ENCODE measurements at places on chromosomes 3 and 15. TPM values are rescaled to one million over a fixed set of nuclear protein-coding genes. Genes with fewer than 3 reads are reported as not detected.
A peak's percentile ranks its signal among the peaks of the same experiment; 100 is the strongest.

NOX5 gene
- 0.92 TPM for total RNA-seq

IL16 gene
- total RNA-seq = 11.1 TPM

ACKR2 gene
- total RNA-seq = 10.0 TPM

SLC22A14 gene
- total RNA-seq = not detected

CCDC191 gene
- total RNA-seq = 3.4 TPM

SLC28A1 gene
- 0.41 TPM for total RNA-seq

NR2E3 gene
- total RNA-seq = 0.92 TPM

IVD gene
- total RNA-seq = 43.6 TPM

CHL1 gene
- 7.5 TPM for total RNA-seq

EHD4 gene
- total RNA-seq = 48.1 TPM

ST8SIA2 gene
- total RNA-seq = not detected

DNA sequence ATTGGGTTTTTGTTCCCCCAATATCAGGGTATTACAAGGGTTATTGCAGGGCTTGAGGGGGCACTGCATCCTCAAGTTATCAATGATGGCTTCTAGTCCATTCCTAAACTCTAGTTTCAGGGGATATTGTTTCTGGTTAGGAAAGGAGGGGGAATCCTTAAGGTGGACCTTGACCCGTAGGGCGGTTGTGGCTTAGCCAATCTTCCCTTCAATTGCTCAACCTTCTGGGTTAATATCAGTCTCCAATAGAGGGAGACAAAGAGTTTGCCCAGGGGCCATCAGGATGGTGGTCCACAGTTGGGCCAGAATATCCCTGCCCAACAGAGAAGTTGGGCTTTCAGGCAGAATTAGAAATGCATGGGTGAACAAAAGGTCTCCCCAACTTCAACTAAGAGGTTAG is 214.9 kb downstream of the BCHE start:
- no peak overlapping the region for H3K27ac ChIP-seq
- no peak overlapping the region for H3K4me3 ChIP-seq
- no peaks in the 10 kb centered on the region for H3K27me3 ChIP-seq
- no peaks in the 10 kb centered on the region for H3K36me3 ChIP-seq
- no peaks in the 10 kb centered on the region for H3K4me1 ChIP-seq

DNA sequence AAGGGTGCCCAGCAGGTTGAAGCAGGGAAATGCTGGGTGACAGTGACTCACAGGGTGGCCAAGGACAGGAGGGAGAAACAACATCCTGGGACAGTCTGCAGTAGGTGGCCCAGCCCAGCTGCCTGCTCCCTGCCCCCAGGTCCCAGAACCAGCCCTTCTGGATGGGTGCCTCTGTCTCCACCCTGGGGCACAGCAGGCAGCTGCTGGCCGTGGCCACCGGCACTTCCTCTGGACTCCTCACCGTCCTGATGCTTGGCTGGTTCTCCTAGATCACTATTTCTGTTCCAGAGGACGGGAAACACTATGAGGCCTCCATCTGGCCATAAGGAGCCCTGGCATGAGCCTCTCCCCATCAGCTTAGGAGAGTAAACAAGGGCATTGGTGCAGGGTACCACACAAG is 258.9 kb downstream of the XXYLT1 start:
- H3K4me3 ChIP-seq = no peak overlapping the region
- no peaks in the 10 kb centered on the region for H3K4me1 ChIP-seq

- H3K4me3 ChIP-seq = no peak overlapping the region
- DNase-seq = no peak
- no peak overlapping the region for H3K27ac ChIP-seq
- no peaks in the 10 kb centered on the region for H3K27me3 ChIP-seq
- no peaks in the 10 kb centered on the region for H3K36me3 ChIP-seq
- peaks cover 71% of the 10 kb centered on the region for H3K4me1 ChIP-seq
Measured at GRCh38 chr15:66847565-66847991, 145.5 kb downstream of the SMAD6 start.

DNA sequence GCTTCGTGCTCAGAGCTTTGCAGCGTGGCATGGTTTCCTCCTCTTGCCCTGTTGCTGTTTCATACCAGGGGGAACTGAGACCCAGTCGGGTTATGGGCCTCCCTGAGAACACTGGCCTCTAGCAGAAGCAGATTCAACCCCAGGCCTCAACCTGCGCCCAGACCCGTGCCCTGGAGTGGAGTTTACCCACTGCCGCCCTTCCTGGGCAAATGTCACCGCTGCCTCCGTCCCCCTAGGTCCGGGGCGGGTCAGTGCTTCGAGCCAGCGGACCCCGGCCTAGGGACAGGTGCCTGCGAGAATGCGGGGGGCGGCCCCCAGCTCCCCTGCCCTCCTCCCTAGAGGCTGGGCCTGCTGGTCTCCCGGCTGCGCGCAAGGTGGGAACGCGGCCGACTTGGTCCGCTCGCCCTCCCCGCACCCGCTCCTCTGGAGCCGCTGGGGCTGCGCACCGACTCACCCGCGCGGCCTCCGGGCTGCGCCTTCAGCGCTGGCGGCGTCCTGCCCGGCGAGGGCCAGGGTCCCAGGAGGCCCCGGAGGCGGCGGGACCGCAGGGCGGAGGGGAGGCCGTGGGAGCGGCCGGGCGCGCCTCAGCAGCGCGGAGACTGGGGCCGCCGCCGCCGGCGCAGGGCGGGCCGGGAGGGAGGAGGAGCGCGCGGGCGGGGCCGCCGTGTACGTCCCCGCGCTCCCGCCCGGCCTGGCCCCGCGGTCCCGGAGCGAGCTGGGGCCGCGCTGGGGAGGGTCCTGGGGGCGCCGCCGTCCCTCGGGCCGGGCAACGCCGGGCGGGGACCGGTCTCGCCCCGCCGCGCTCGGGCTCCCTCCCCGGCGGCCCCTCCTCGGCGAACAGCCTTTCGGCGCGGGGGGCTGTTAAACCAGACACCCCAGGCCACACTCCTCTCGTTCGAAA is at the start of gene PIGZ:
PIGZ (minus strand) TSS at position 601 of the 901 bp plus-strand sequence. CDS start 16,802 bp downstream, outside the sequence.
- peak within 1 kb of the TSS; percentile 97 for H3K4me3 ChIP-seq
- DNase-seq = no peak
- H3K27me3 ChIP-seq = no peaks in the 10 kb centered on the region
- no peaks in the 10 kb centered on the region for H3K36me3 ChIP-seq

DNA sequence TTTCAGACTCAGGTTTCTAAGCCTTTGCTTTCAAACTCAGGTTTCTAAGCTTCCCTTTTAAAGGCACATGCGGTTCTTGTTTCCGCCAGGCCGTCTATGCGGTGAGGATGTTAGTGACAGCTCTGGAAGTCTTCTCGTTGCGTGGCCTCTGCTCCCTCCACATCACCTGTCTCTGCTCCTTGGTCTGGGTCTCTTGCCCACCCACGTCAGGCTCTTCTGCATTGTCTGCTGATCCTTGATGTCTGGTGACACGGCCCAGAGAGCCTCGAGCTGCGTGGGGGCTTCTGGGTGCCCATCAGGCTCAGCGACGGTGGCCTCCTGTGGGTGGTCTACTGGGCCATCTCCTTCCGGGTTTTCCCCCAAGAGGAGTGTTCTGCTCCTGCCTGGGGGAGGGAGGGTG is 30.5 kb downstream of the KLF13 start:
- H3K4me1 ChIP-seq = peaks cover 98% of the 10 kb centered on the region
- H3K36me3 ChIP-seq = peaks cover 2% of the 10 kb centered on the region
- no peak for DNase-seq
- H3K27ac ChIP-seq = peak overlapping the region; percentile 18
- no peaks in the 10 kb centered on the region for H3K27me3 ChIP-seq
- no peak overlapping the region for H3K4me3 ChIP-seq

DNA sequence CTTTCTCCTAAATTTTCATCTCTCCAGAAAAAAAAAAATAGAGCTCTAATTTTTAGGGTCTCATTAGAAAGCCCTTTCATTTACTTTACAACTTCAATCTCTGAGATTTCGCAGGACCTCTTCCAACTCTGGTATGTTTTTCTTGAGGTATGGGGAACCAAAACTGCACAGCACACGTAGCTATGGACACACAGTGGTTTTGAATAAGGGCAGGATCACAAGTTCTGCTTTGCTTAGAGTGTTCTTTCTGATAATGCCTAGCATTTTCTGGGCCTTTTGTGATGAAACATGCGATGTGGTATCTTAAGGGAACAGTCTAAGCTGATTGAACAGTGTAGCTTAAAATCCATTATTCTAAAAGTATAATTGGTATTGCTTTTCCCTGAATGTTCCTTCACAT is 25.3 kb downstream of the ZNF592 start:
- H3K4me1 ChIP-seq = peaks cover 31% of the 10 kb centered on the region
- H3K27me3 ChIP-seq = no peaks in the 10 kb centered on the region
- no peak overlapping the region for H3K4me3 ChIP-seq
- peaks cover 11% of the 10 kb centered on the region for H3K36me3 ChIP-seq
- H3K27ac ChIP-seq = no peak overlapping the region

- no peak for DNase-seq
- H3K4me1 ChIP-seq = no peaks in the 10 kb centered on the region
- no peaks in the 10 kb centered on the region for H3K36me3 ChIP-seq
- H3K4me3 ChIP-seq = no peak overlapping the region
Measured at GRCh38 chr3:137988152-137988551, 21.8 kb upstream of the CLDN18 start.

DNA sequence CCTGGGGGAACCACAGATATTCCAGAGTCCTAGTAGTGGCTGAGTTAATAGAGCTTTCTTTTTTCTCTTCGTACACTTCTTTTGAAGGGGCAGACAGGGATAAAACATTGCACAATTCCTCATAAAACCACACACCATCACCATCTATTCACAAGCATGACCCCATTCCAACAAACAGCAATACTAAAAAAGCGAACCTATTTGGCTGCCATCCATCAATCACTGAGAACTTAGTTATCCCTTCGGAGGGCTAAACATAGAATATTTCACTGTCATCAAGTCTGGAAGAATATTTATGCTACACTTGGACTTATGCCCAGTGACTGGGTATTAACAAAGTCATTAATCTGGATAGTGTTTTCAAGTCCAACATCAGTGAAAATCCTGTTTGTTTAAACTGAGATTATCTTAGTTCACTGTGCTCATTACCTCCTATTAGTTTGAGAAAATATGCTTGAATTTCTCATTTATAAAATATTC is 80.3 kb upstream of the PRTG start:
- peaks cover 3% of the 10 kb centered on the region for H3K4me1 ChIP-seq
- H3K27ac ChIP-seq = peak overlapping the region; percentile 59
- no peak overlapping the region for H3K4me3 ChIP-seq
- DNase-seq = no peak

DNA sequence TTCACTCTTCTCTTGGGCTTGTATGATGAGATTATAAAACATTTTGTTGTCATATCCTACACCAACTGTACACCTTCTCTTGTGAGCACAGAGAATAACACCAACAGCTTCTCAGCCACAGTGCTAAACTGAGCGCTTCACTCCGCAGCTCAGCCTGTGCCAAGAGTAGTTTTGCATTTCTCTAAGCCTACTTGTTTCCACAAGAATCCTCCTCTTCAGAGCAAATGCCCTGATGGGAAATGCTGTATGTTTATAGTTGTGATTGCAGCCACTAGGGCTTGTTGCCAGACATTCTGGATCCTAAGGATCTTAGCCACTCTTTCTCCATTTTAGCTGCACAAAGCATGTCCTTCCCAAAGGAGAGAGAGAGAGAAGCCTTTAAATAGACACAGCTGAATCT is 138.8 kb upstream of the PLXND1 start:
- H3K27ac ChIP-seq = no peak overlapping the region
- H3K4me3 ChIP-seq = no peak overlapping the region
- DNase-seq = no peak
- H3K4me1 ChIP-seq = no peaks in the 10 kb centered on the region

DNA sequence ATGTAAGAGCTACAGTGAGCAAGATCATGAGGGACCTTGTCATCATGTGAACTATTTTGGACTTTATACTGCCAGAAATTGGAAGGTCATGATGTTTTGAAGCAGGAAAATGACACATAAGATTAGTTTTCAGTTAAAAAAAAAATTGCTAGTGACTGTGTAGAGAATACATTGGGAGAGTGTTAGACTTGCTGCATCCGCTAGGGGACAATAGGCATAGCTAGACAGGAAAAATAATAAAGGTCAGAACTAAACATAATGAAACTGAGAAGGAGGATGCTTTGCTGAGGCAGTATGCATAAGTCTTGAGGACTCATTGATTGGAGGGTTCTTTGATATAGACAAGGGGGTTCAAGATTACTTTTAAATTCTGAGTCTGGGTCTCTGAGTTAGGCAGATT is 275.8 kb upstream of the KCNH8 start:
- DNase-seq = no peak
- no peaks in the 10 kb centered on the region for H3K27me3 ChIP-seq
- no peaks in the 10 kb centered on the region for H3K36me3 ChIP-seq
- no peak overlapping the region for H3K27ac ChIP-seq

- peaks cover 39% of the 10 kb centered on the region for H3K36me3 ChIP-seq
- no peak for DNase-seq
- no peak overlapping the region for H3K27ac ChIP-seq
Measured at GRCh38 chr3:36843065-36844051, 79.0 kb upstream of the DCLK3 start.

- no peak overlapping the region for H3K4me3 ChIP-seq
- H3K36me3 ChIP-seq = no peaks in the 10 kb centered on the region
- no peak for DNase-seq
- H3K27me3 ChIP-seq = no peaks in the 10 kb centered on the region
Measured at GRCh38 chr15:66287461-66288057, 5.8 kb upstream of the DIS3L start.

DNA sequence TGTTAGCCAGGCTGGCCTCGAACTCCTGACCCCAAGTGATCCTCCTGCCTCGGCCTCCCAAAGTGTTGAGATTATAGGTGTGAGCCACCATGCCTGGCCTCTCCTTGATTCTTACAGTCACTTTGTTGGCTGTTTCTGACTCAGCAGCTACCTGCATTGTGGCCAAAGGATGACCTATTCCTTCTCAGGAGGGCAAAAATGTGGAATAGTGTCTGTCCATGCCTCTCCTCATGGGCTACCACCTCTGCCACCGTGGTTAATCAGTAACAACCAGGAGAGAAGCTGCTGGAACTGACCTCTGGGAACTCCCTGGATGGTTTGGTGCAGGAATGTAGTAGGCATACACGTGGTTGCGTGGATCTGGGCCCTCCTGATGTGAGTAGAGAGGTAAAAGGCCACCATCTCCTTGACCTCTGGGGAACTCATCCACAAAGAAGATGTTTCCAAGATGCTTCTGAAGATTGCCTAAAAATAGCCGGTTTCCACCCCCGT is 63.3 kb downstream of the FLNB start:
- H3K27me3 ChIP-seq = no peaks in the 10 kb centered on the region
- no peak for DNase-seq
- no peaks in the 10 kb centered on the region for H3K36me3 ChIP-seq
- H3K4me3 ChIP-seq = no peak overlapping the region
- peaks cover 37% of the 10 kb centered on the region for H3K4me1 ChIP-seq
- H3K27ac ChIP-seq = peak overlapping the region; percentile 87

GRCh38 chr3:16433701-16434151 is 79.8 kb downstream of the RFTN1 start:
- H3K4me3 ChIP-seq = no peak overlapping the region
- peaks cover 20% of the 10 kb centered on the region for H3K4me1 ChIP-seq
- no peaks in the 10 kb centered on the region for H3K36me3 ChIP-seq
